BJ (cell line): ENCODE measurements at places on chromosomes 2 and 18. TPM values are rescaled to one million over a fixed set of nuclear protein-coding genes. Genes with fewer than 3 reads are reported as not detected.

ENOSF1 gene
- polyA plus RNA-seq = 16.1 and 16.4 TPM in 2 replicates

HOXD10 gene
- 11.0 and 12.6 TPM in 2 replicates for polyA plus RNA-seq

SLC4A5 gene
- 0.07 and 0.16 TPM in 2 replicates for polyA plus RNA-seq

GKN1 gene
- polyA plus RNA-seq = not detected in 2 replicates

CNDP1 gene
- not detected in 2 replicates for polyA plus RNA-seq

DCDC2C gene
- polyA plus RNA-seq = not detected in 2 replicates

ZDBF2 gene
- polyA plus RNA-seq = 2.5 and 5.1 TPM in 2 replicates

DNA sequence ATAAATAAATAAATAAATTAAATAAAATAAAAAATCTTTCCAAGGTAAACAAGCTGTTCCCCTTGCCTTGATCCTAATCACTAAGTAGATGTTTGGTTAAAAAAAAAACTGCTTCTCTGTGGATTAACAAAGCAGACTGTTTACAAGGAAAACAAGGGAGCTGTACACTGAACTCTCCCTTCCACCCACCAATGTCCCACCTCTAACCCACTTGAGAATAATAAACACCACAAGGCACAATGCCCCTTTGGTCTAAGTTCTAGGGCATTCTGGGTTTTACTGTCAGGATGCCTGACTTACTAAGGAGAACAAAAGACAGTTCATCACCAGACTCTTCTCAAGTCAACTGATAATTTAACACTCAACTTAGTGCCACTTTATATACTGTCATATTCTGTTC, 83.5 kb downstream of the NCKAP1 start:
- no peak for DNase-seq

- no peak for DNase-seq
These were observed 104.5 kb downstream of the DHRS9 start for GRCh38 chr2:169173876-169174275.

GRCh38 chr18:29378651-29379136, 1201.8 kb upstream of the CDH2 start:
- DNase-seq = no peak

GRCh38 chr18:58348517-58348916, 280.4 kb downstream of the ALPK2 start:
- no peak for DNase-seq

- DNase-seq = no peak
These were observed 20.7 kb downstream of the IGFBP2 start for GRCh38 chr2:216653931-216654365.

DNA sequence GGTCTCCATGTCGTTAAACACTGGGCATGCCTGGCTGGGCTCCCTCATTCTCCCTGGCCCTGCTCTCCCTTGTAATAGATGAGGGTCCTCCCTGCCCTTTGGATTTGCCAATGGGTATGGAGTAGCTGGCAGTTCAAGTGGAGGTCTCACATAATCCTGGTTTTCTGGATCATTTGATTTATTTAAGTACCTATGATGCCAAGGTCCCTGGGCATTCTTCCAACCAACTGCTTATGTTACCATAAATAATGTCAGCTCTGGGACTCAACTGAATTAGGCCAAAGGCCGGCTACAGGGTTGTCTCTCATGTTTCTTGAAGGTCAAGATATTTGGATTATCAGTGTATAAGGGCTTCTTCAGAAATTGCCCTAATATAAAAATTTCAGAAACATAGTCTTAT, 104.9 kb upstream of the LYPD6 start:
- DNase-seq = no peak

- DNase-seq = no peak
These were observed 25.5 kb downstream of the PIAS2 start for GRCh38 chr18:46891742-46892214.
